ENCODE measurements at places on chromosomes 6 and 20. TPM values are rescaled to one million over a fixed set of nuclear protein-coding genes. Genes with fewer than 3 reads are reported as not detected.

Gene SCGN
- total RNA-seq = not detected

Gene TFAP2C
- 0.60 TPM for total RNA-seq

Gene DUSP15
- 39.8 TPM for total RNA-seq

Gene NCOA3
- 42.7 TPM for total RNA-seq

Gene GLP1R
- 2.0 TPM for total RNA-seq

Gene PI3
- not detected for total RNA-seq

Gene C2
- 4.6 TPM for total RNA-seq

Gene BPIFB4
- not detected for total RNA-seq

Gene PPP1R14C
- not detected for total RNA-seq

Gene BPIFB2
- not detected for total RNA-seq

Gene SLC22A23
- 8.0 TPM for total RNA-seq

Gene HEY2
- 7.3 TPM for total RNA-seq
